CD8-positive, alpha-beta memory T cell (primary cell): ENCODE measurements at places on chromosomes 3 and 15.

DNA sequence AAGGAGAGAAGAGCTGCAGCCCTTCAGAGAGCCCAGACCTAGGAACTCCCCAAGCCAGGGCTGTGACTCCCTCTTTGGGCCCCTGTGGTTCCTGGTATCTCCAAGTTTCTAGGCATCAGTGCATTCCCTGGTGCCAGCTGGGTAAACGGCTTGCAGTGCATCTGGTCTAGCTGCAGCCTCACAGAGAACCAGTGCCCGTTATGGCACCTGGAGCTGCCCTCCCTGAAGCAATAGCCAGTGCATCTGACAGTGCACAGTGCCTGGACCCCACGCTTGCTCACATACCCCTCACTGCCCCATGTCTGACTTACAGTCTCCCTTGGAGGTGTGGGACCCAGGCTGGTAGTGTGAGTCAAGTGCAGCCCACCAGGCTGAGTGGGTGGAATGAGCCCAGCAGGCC, 52.1 kb downstream of the LSAMP start:
- no peak for DNase-seq

- DNase-seq: no peak
Observed at GRCh38 chr3:152051501-152052404, 178.3 kb downstream of the SUCNR1 start.

GRCh38 chr3:76063019-76063418, 277.7 kb upstream of the ZNF717 start:
- no peak for DNase-seq

- no peak for DNase-seq
Observed at GRCh38 chr15:81087694-81088093, 46.4 kb upstream of the CFAP161 start.

- DNase-seq: no peak
Observed at GRCh38 chr3:126857928-126858327, 125.0 kb upstream of the PLXNA1 start.

- DNase-seq: no peak
Observed at GRCh38 chr15:45666119-45666875, 31.5 kb downstream of the SQOR start.

- no peak for DNase-seq
Observed at GRCh38 chr3:86245360-86245759, 745.6 kb downstream of the VGLL3 start.

GRCh38 chr15:46652266-46652665, 1017.4 kb downstream of the SQOR start:
- DNase-seq: no peak

DNA sequence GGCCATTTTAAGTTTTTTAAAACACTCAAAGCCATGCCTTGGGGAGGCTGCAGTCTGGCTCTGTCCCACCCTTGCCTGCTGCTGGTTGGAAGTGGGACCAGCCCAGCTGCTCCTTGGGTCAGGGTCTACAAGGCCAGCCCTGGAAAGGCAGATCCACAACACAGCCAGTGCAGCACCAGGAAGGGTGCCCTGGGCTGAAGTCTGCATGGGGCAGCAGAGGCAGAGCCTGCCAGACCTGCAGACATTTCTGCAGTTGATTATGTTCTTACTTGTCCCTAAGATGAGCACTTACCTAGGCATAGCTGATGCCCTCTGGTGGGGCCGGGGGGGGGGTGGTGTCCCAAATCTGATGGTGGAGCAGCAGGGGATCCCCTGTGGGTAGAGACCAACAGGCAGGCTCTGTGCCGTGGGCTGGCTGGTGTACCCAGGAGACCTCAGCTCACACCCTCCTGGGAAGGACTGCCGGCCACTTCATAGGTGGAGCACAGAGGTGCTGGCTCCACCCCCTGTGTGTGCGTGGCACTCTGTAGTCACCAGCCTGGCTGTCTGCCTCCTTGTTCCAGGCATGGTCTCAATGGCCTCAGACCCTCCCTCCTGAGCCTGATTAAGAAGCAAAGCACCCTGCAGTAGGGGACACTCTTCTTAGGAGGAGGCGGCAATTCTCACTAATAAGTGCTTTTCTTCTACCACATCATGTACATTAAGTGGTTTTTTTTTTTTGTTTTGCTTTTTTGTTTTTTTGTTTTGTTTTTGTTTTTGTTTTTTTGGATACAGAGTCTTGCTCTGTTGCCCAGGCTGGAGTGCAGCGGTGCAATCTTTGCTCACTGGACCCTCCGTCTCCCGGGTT, 97.4 kb upstream of the KLF13 start:
- no peak for DNase-seq

GRCh38 chr3:37283011-37283410, 108.6 kb upstream of the LRRFIP2 start:
- no peak for DNase-seq

DNA sequence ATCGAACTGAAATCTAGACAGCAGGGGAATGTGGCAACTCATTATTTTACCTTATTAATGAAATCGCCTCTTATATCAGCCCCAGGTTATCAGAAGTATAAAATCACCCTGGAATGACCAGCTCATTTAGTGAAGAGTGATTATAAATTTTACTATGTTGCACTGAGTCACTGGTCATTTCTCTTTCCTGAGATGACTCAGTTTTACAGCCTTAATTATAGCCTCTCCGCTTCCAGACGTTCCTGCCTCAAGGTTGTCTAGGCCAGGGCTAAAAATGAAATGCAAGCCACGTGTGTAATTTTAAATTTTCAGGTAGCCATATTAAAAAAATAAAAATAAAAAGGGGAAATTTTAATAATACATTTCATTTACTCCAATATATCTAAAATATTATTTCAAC, 33.3 kb downstream of the DET1 start:
- DNase-seq: no peak

DNA sequence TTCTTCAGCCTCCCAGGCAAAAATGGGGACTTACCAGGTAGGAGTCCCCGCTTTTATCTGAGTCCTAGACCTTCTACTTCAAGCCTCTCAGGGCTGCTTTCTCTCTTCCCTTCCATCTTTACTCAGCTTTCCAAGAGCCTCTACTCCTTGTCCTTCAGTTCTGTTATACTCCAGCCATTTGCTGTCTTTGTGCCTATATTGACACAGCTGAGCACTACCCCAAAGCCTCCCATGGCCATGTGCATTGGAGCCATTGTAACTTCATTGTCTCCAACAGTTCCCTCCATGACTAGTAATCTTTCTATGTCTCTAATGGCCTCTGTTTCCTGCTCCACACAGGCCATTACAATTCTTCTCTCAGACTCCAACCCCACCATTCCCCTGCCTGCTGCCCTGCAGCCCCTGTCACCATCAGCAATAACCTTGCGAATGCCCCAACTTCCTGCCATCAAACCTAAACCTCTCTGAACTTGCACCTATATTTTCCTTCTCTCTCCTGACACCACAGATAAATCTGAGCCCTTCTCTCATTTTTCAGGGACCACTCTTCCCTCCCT, 77.9 kb upstream of the ADPGK start:
- DNase-seq: no peak

DNA sequence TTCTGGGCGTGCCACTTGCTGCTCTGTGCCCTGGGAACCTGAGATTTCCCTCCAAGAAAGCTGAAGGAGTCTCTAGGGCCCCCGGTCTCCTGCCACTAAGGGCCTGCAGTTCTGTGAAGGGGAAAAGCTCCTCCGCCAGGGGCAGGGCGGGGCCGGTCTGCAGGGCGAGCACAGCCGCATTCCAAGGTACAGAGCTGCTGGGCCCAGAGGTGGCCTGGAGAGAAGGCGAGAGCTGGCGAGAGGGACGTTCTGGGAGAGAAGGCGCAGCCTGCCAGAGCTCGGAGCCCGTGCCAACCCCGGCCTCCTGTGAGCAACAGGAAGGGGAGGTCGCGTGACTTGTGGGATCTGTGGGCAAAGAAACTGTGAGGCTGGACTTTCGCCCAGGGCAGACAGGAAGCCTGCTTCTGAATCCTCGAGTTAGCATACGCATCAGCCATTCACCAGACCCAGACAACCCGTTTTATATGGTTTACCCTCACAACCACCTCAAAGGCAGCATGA, 500.4 kb downstream of the SHQ1 start:
- no peak for DNase-seq

DNA sequence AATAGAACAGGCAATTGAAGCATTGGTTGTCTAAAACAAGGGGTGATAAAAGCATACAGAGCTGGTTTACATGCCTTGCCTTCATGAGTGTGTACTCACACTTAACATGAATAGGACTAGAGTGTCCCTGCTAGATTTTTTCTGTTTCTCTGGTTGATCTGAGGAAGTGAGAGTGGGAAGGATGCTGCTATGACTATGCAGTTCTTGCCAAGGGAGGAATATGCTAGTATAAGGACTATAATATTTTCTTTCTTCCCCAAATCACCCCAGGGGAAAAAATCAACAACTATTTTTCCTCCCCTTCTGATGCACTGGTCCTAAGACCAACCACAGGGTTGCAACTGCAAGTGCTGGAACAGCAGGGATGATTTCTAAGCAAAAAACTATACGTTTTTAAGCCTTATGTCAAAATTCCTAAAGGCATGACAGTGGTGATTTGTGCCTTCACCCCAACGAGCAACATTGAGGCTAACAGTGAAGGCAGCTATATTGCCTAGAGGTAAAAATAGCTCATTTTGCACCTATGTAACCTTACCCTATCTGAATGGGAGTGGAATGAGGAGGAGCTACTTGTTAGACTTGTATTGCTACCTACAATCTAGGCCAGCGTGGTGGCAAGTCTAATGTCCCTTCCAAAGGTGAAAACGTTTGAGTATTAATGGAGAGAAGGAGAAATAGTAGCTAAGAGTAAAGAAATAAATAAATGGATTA, 33.5 kb upstream of the USP8 start:
- DNase-seq: no peak

DNA sequence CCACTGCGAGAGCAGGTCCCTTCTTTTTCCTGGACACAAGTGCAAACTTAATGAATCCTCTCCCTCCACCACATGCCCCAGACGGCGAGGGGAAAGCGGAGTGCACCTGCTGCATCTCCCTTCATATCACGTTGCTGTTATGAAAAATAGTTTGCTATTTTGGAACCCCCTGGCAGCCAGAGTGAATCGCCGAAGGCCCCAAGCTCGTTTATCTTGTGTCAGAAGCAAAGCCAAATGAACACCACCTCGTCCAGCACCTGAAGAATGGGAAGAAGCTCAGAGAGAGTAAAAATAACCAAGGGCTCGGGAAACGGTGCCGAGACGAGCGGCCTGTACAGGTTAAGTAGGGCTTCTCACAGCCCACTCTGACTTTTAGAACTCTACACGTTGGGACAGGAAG, 394.6 kb upstream of the RORA start:
- DNase-seq: no peak

DNA sequence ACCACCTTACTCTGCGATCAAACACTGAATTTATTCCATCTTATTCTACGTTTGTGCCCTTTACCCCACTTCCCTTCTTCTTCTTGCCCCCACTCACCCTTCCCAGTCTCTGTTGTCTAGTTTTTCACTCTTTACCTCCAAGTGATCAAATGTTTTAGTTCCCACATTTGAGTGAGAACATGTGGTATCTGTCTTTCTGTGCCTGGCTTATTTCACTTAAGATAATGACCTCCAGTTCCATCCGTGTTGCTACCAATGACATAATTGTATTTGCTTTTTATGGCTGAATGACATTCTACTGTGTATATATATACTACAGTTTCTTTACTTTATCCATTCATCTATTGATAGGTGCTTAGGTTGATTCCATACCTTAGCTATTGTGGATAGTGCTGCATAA, 78.8 kb downstream of the PDCD6IP start:
- no peak for DNase-seq

DNA sequence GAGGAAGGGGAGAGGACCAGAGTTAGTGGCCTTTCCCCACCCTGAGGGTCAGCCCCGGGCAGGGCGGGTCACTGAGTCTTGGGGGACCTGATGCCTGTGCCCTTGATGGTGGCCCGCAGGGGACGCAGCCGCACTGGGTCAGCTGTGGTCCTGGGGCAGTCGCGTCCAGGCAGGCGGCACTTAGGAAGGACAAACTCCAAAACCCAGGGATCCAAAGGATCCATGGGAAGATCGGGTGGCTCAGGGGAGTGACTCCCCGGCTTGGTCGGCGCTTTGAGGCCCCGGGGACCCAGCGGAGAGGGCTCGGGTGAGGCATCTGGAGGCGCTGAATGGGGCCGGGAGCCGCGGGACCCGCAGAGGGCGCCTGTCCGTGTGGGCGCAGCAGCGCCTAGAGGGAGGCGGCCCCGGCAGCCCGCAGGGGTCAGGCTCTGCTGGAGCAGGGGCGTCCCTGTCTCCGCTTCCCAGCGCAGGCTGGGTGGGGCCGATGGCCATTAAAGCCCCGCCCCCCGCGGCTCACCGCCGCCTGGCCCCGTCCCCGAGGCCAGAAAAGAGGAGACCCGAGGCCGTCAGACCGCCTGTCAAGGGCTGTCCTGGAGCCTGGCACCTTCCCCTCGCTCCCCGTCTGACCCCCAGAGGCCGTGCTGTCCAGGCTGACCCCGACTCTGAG, 17.5 kb downstream of the CIDEC start:
- peak; percentile 8 for DNase-seq

DNA sequence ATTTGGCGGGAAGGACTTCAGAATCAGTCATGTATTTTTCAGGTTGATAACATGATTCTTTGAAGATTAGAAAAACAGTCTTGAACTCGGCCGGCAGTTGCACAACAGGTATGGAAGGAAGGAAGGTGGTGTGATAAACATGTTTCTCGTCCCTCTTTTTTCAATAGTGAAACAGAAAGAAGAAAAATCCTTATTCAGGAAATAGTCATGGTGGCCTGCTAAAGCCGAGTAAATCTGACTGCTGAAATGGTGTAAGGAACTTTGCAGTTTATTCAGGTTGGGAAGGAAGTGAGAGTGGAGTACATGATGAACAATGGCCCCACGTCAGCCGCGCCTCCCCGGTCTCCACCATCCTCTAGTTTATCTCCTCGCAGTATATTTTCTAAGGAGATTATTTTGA, 6.7 kb downstream of the RASGRP1 start:
- DNase-seq: peak; percentile 32

- DNase-seq: no peak
Observed at GRCh38 chr3:127987309-127987995, 64.8 kb upstream of the SEC61A1 start.
